A549 treated with CpdA at 1 μM for 4 hours (cell line): ENCODE measurements at places on chromosomes 1 and 21. TPM values are rescaled to one million over a fixed set of nuclear protein-coding genes. Genes with fewer than 3 reads are reported as not detected.

The DENND2C gene
- 0.29 to 0.93 TPM (median 0.45 TPM) in 5 replicates for total RNA-seq

The ADAM30 gene
- not detected in 5 replicates for total RNA-seq

The PPP1R8 gene
- total RNA-seq = 36.7 to 44.4 TPM (median 41.1 TPM) in 5 replicates

The ELAVL4 gene
- total RNA-seq = 0.26 TPM in 1 of 5 replicates, not detected in the others

The ERRFI1 gene
- total RNA-seq = 48.9 to 65.6 TPM (median 55.4 TPM) in 5 replicates

The FCRLA gene
- total RNA-seq = 0.03 TPM in 1 of 5 replicates, not detected in the others

The CFAP57 gene
- 0.21 to 0.58 TPM (median 0.33 TPM) in 5 replicates for total RNA-seq

The MANEAL gene
- total RNA-seq = 22.2 to 27.6 TPM (median 25.3 TPM) in 5 replicates

The AKR7A3 gene
- 0.14 to 0.17 TPM (median 0.16 TPM) in 5 replicates for total RNA-seq

The DSCAM gene
- total RNA-seq = not detected in 5 replicates
